ENCODE measurements at places on chromosomes 7 and 10. TPM values are rescaled to one million over a fixed set of nuclear protein-coding genes. Genes with fewer than 3 reads are reported as not detected.

GRCh38 chr10:14247377-14248116 lies 83.2 kb downstream of the FRMD4A start:
- no peak for DNase-seq

DNA sequence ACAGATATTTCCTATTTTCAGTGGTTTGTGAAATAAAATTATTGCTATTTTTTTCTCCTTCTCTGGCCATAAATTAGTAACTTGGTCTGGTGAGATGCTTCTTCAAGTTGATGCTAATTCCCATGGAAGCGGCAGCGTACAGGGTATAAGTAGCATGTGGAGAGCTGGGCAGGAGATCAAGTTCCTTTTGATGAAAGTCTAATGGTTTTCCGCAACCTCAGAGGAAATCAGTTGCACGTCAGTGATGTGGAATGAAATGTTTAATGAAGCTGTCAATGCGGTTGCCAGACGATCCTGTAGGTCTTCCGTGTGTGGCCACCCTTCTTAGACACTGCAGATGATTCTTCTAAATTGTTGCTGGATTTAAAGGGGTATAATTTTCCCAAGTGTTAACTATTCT lies 236.4 kb upstream of the GRM3 start:
- no peak for DNase-seq

- no peak for DNase-seq
Observed at GRCh38 chr7:127953423-127954356, 77.5 kb downstream of the LRRC4 start.

GRCh38 chr10:51007781-51008180 lies 66.5 kb upstream of the PRKG1 start:
- DNase-seq = no peak

DNA sequence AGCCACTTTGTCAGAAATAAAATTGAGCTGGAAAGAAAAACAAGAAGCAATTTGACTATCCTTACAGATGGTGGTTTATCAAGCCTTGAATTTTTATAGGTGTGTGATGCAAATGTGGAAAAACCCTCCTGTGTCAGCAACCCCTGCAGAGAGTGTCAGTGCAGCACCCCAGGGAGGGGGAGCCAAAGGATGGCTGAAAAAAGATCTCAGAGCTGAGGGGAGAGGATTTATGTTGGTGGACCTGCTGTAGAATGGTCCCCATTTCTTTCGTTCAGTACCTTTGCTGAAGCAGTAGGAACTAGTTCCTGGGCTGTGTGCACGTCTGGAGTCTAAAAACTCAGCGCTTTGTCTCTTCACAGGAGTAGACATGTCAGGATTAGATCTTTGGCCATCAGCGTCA lies 239.0 kb downstream of the PHTF2 start:
- DNase-seq = no peak

The IL2RA gene
- 0.70 TPM for total RNA-seq

The OPN1SW gene
- not detected for total RNA-seq

The HOXA5 gene
- 23.6 TPM for total RNA-seq

All from Peyer's patch (tissue), 4 donors.